ENCODE measurements at places on chromosomes 1 and 21.

DNA sequence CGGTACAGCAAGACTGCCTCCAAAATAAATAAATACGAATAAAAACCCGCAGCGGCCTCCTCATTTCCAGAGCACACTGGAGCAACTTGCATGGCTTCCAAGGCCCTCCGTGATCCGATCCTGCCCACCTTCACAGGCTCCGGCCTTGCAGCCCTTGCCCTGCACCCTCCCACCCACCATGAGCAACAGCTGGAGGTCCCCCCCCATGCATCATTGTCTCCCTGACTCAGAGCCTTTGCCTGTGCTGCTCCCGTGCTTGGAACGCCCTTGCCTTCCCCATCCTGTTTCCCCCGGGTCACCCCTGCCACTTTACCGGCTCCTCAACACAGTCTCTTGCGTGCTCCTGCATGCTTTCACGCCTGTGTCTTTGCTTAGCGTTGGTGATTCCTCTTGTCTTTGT is 71.0 kb upstream of the ANGPTL1 start:
- no peak for DNase-seq

GRCh38 chr1:62077821-62078220 is 116.8 kb upstream of the L1TD1 start:
- no peak for DNase-seq

DNA sequence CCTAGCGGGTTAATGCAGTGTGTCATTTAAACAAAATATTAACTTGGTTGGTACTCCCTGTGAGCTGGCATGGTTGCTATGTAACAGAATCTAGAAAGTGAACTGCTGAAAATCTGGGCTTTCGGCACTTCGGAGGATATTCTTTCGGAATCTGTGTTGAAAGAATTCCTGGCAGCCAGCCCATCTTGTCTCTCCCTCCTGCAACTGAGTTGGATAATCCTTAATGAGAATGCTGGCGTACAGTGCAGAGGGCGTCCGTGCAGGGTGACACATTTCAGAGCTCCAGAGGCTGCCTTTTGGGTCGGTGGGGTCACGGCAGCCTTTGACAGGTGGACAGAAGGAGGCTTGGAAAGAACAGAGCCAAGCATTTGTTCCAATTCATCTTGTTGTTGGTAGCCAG is 3.7 kb downstream of the KAZN start:
- no peak for DNase-seq

DNA sequence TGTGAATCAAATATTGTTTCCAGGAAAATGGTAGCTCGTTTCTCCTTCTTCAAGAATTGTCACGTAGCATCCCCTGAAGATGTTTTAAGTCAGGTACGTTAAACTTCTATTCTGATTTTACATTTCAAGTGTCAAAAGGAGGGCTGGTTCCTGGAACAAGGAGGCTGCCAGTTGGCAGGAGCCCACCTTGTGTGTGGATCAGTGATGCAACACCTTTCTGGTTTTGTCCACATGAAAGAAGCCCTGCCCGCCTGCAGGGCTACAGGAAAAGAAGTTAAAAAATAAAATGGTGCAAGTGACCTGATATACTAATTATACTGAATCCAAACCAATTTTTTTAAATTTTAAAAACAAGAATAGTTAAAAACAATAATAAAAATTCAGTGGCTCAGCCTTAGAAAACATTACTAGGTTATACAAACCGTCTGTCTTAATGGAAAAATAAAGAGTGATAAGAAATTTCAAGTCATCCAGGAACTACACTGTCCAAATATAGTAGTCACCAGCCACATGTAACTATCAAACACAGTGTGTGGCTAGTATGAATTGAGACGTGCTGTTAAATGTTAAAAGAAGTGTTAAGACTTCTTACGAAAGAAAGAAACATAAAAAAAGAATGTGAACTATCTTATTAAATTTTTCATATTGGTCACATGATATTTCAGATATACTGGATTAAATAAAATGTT is 123.1 kb downstream of the APP start:
- DNase-seq, result no peak

DNA sequence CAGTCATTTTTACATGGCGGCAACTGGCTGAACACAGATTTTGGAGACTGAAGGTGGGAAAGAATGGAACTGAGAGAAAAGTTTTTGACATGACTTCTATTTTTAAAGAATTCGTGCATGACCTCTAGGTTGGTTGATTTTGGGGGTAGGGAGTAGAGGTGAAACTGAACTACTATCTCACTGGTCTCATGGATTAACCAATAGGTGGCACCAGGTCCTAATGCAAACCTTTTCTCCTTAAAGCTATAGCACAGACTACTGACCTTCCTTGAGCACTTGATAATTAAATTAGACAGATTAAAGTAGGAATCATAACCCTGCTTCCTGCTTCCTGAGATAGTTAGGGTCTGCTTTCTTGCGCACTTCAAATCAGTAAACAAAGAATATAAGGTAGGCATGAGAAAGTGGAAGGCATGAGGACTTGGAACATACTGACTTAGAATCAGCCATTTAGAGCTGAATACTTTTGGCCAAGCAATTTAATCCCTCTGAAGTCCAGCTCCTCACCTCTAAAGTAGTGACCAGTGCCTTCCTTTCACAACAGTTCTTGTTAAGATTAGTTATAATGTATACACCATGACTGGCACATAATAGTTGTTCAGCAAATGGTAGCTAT is 206.0 kb downstream of the CENPF start:
- DNase-seq, result no peak

DNA sequence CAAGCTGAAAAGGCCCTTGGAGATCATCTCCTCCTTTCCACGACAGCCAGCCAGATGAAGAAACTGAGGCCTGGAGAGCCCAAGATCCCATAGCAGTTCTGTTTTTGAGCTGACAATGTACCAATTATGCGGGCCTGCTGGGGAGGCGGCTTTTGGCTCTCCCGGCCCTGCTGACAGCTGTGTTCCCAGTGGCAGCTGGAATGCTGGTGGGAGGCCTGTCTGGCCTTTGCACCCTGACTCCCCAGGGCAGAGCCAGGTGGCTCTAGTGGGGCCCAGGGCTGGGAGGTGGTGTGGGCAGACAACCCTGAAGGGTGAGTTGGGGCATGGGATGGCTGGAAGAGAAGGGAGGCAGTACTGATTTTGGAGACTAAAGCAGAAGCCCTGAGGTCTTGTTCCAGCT is 30.7 kb upstream of the WASF2 start:
- no peak for DNase-seq

DNA sequence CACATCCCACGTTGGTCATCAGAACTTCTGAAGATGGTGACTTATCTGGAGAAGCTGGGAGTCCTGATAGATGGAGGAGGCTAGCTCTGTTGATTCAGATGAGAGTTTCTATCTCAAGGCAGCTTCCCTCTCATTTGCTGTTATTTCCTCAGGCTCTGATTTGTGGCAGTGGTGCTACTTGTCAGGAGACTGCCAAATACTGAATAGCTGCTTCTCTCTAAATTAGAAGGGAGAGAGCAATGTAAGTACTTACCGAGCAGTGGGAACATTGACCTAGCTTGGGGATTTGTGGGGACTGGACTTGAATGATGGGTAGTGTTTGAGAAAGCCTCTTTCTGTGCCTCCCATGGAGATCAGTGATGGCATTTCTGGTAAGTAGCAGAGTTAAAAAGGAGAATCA is at the start of gene OR10K1:
Gene OR10K1, plus strand, starts transcription at position 301 of the 400 bp plus-strand sequence. CDS start 3,728 bp downstream, outside the sequence.
- no peak for DNase-seq

GRCh38 chr1:181089017-181089675 is 646 bp downstream of the IER5 start:
- DNase-seq, result no peak

DNA sequence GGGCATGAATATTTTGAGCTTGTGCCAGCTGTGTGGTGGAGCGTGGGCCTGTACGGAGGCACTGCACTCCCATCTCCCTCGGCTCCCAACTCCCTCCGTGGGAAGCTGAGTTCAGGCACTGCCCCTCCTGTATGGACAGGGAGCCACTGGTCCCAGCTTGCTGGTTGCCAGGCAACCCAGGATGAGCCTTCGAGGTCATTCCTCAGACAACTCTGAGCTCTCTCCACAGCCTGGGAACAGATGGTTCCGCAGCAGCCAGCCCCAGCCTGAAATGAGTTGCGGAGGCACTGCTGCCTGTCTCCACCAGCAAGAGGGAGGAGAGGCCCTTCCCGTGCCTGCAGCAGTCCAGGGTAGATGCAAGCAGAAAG is 58.4 kb upstream of the TENT5B start:
- no peak for DNase-seq
